ENCODE measurements at places on chromosomes 7 and 10. TPM values are rescaled to one million over a fixed set of nuclear protein-coding genes. Genes with fewer than 3 reads are reported as not detected.

DNA sequence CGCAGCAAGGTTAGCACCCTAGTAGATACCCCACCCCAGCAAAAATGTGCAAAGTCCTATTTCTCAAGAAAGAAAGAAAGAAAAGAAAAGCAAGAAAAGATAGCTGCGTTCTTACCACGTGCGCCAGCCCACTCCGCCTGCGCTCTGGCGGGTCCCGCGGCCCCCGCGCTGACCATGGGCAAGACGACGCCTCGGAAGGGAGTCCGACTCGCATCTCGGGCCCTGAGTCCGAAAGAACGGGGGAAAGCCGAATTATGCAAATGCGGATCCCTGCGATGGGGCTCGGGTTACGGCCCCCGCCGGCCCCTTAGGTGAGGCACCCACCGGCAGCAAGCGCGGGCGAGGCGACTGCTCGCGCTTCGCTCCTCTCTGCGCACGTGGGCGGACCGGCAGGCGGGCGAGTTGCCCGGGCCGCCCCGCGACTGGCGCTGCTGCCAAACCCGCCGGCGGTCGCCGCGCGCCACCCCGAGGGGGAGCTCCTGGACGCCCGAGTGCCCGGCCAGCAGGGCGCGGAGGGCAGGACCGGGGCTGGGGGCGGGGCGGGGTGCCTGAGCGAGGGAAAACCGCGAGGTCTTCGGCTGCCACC, 2.4 kb upstream of the EGR2 start:
- peak; percentile 78 for DNase-seq

DNA sequence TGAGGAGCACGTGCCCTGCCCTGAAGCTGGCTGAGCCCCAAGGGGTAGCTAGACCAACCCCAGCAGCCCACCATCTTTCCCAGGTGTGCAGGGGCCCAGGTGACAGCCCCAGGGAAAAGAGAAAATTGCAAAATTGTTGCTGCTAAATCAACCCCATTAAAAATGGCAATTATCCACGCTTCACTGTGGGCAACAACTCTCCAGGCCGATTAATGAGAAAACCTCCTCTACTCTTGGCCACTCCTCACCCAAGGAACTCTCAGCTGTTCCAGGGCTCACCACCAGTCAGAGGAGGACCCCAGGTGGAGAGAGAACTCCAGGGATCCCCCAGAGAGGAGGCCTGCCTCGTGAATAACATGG, 516.1 kb upstream of the MGMT start:
- DNase-seq, result no peak

ELMO1 gene
- not detected for total RNA-seq

- no peak for DNase-seq
Observed at GRCh38 chr7:135798095-135798494, 49.5 kb upstream of the FAM180A start.

TMEM229A gene
- not detected for total RNA-seq

GRCh38 chr7:84339306-84339705, 144.7 kb upstream of the SEMA3A start:
- DNase-seq, result no peak

- peak; percentile 92 for DNase-seq
Observed at GRCh38 chr10:106436123-106436715, 728.3 kb downstream of the SORCS1 start.

DNA sequence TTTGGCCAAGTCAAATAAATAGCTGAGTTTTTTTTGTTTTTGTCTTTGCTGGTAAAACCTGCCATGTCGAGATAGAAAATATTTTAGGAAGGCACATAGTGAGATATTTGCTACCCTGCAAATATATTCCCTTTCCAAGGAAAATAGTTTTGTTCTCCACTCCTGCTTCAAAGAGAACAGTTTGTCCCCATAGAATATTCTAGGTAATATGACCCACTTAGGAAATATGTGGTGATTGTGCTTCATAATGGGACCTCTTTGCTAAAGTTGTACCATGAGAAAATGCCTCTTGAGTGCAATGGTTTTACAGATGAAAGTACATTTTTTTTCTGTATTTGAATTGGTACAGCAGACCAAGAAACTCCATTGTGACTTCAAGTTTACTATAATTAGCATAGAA, 41.6 kb downstream of the SMNDC1 start:
- DNase-seq, result no peak

GPRIN2 gene
- total RNA-seq, result 5.8 TPM

DNA sequence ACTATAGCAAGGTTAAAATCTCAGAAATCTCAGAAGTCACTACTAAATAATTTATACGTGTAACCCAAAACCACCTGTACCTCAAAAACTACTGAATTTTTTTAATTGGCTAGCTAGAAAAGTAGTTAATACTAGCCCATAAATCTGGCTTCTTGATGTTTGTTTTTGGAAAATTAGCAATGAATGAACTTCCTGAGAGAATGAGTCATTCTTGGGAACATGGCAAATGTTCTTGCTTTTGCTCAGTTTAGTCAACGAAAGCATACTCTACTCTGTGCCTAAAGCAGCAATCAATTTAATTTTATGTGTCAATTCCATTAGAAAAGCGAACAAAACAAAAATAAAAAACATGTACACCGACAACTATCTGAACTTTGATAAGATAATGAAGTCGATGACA, 69.2 kb downstream of the SEMA3E start:
- DNase-seq, result peak; percentile 63

DNA sequence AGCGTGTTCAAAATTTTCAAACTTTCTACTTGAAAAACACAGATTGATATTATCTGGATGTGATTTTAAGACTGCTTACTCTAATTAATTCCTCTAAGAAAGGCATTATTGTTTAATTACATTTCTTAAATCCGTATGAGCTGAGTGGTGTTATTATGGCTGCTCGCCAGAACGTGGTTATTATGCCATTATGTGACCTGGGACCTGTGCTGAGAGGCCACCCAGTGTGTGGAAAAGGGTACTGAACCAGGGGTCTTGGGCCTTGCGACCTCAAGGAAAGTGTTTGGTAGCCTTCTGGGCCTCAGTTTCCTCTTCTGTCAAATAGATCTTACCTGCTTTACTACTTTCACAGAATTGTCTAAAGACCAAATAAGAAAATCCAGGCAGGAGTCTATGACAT, 15.4 kb downstream of the LGI1 start:
- DNase-seq, result no peak

SEPTIN7 gene
- 121 TPM for total RNA-seq

DNA sequence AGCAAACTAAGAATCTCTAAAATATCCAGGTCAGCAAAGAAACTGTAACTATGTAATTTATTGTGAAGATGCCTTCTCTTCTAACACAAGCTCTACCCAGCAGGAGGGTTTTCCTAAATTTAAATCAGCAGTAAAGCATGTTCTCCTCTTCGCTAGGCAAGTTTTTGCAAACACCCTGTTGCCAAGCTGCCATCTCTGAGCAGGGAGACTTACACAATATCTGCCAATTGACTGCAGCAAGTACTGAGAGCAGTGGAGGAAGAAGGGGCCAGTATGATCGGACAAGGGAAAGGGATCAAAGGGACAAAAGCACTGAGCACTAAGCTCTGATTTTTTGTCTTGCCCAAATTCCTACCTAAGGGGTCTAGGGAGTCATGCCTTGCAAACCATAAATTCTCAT, 16.0 kb upstream of the LANCL2 start:
- no peak for DNase-seq

GRCh38 chr10:66321723-66322665, 603.8 kb upstream of the LRRTM3 start:
- DNase-seq, result peak; percentile 81

TAS2R41 gene
- total RNA-seq, result not detected

- no peak for DNase-seq
Observed at GRCh38 chr7:137994216-137994615, 7.7 kb downstream of the CREB3L2 start.

- DNase-seq, result peak; percentile 35
Observed at GRCh38 chr7:147509035-147509501, 1081.5 kb upstream of the C7orf33 start.

EN2 gene
- total RNA-seq, result 2.3 TPM

CCDC172 gene
- total RNA-seq, result not detected

PBLD gene
- 1.9 TPM for total RNA-seq

GRCh38 chr10:127157089-127157488, 39.3 kb downstream of the INSYN2A start:
- no peak for DNase-seq

DNA sequence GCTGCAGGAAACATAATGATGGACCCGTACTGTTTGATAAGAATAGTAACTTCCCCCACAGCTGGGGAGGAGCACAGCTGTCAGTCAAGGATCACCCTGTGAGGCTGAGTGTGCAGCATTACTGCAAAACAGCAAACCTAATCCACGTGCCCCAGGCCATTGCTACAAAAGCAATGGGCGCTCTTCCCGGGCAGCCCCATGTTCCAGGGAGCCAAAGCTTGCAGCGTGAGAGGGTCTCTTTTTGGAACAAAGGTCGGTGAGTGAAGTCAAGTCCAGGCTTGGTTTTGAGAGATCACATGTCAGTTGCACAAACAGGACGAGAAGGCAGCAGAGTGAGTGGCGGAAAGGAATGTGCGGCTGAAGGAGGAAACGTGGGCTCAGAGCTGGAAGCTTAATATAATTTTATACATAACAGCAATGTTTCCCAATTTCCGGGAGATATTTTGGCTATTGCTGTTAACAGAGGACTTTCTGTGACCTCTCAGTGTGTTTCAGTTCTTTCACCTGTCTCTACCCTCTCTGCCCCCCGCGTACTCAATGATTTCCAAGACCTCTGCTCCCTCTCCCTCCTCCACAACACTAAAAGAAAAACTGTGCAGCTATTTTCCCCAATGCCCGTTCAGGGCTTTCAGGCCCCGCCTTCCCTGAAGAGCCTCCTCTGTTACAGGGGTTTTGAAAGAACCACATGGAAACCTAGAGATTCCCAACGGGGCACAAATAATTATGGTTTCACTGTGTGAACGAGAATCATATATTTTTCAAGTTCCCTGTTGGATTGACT, 128.9 kb downstream of the MTPAP start:
- no peak for DNase-seq

CTNNA3 gene
- total RNA-seq, result 1.9 TPM

PPP1R17 gene
- total RNA-seq, result not detected

DNA sequence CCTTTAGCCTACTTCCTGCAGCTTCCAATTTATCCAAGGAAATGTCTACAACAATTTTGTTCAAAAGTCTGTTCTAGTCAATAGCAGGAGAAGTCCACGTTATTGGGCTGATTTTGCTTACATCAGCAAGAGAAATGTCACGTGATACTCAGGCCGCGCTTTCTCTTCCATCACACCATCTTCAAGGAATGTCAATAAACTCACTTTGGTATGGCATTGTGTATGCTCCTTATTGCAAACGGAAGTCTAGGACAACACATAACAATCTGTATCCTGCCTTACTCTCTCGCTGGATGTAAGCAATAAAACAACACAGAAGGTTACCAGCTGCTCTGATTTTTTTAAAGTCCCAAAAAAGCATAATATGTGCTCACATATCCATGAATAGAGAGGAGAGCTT, 17.1 kb upstream of the STK17A start:
- no peak for DNase-seq

GRCh38 chr7:45173596-45174327, 16.2 kb downstream of the RAMP3 start:
- DNase-seq, result no peak

INA gene
- total RNA-seq, result not detected

ACTR3C gene
- total RNA-seq, result 10.8 TPM

DNA sequence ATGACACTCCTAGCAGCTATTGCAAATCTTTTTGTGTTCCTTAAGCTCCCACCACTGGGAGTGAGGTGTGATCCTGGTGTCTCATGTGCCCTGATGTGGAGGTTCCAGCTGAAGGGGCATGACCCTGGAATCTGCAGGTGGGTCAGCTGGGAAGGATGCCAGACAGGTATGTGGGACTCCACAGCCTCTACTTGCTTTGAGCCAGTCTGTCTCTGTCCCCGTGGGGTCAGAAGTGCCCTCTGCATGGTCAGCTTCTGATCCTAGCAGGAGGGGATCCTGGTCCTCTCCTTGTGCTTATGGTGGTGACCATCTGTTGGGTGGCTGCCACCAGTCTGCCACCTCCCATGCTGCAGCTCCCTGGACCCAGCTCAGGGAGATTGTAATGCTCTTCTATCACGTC, 51.1 kb upstream of the COMTD1 start:
- no peak for DNase-seq

DNA sequence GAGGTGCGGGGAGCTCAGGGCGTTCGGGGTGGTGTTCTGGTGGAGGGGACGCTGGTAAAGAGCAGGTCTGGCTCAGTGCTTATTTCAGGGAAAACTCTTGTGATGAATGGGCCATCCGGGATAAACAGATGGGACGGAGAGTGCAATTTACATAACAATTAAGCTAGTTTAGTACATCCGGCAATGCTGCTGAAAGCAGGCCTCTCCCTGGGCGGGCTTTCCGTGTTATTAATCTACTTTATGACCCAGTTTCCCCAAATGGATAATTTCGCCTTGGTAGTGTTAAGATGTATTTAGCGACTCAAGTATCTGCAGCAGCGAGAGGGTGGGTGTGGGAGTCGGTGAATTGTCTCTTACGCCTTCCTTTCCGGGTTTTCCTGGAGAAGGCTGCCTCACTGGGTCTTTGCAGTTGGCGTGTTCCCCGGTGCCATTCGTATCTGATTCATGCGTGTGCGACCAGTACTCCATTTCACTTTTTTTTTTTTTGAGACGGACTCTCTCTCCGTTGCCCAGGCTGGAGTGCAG, 25.2 kb downstream of the FOXK1 start:
- DNase-seq, result no peak

- peak; percentile 24 for DNase-seq
Observed at GRCh38 chr7:79308192-79308591, 145.3 kb downstream of the MAGI2 start.

DNA sequence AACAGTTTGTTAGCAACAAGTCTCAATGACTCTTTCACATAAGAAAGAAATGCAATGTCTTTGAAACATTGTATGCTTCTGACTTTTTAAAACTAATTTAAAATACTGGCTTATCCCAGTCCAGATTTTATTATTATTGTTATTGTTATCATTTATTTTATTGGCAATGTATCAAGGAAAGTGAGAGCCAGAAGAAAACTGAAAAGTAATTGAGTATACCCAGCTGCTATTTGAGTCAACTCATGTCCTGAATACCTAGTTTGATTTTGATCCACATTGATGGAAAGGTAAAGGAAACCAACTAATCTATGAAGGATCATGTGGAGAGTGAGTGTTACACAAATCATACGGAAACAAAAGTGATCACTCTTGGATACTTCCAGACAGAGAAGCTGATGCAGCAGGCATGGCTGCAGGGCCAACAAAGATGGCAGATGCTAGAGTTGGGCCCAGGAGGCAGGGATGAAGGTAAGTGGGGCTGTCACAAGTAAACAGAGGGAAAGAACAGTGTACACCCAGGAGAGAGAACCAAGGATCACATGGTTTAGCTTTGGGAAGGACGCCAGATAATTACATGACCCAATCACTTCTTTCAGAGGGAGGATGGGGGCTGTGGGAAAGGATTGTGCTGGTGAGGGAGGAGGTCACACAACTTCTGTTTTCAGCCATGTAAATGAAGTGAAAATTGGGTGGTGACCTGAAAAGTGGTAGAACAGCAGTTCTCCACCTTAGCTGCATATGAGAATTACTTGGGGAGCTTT, 179.2 kb upstream of the NAMPT start:
- no peak for DNase-seq

All from PC-3 (cell line).